ACHN (cell line): ENCODE measurements at places on chromosomes 7 and 10.

GRCh38 chr7:155533120-155533826 is 13.1 kb downstream of the CNPY1 start:
- no peak for DNase-seq

GRCh38 chr10:119604468-119604867 is 7.7 kb upstream of the TIAL1 start:
- DNase-seq = no peak

- DNase-seq = no peak
Measured at GRCh38 chr10:48498940-48499510, 105.8 kb downstream of the ARHGAP22 start.

DNA sequence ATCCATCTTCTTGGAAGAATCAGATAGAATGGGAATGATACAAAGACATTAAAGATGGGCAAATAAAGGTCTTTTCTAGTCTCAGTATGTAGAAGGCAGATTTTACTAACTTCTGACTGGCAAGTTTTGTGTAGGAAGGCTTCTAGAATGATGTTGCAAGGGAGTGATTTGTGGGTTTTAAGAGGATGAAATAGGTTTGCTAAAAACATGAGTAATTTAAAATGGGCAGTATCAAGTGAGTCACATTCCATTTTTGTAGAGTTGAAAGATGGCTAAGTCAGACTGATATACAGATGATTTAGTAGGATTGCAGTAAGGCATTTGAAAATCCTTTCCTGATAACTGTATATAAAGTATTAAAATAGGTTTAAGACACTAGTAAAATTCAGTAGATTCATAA is 777.4 kb downstream of the SORCS1 start:
- no peak for DNase-seq

DNA sequence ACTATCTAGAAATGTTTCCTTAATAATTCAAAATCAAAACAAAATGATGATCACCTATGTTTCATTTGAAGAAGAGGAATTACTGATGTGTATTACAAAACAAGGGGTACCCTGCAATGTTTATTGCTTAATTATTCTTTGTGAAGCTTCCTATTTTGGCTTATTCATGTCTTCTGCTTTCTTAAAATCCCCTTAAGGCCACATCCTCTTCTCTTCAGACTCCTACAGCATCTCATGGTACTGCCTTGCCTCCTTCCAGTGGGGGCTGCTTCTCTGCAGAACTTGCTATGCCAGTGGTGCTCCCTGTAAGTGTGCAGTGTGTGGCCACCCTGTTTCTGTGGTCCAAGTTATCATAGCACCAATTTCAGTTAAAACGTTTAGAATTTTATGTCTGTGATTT is 35.0 kb downstream of the CCDC146 start:
- DNase-seq = no peak

DNA sequence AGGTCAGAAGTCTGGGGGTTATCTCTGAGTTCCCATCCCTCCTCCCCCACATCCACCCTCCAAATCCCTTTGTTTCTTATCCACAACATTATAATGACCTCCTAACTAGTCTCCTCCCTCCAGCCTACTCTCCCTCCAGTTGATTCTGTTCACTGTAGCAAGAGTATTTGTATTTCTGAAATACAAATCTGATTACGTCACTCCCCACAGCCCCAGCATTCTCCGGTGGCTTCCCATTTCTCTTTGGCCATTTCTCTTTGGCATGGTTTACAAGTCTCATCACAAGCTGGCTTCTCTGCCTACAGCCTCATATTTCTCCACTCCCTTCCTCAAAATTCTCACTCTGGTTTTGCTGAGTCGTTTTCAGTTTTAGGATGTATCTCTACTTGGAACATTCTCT is 24.6 kb upstream of the MRPS33 start:
- no peak for DNase-seq

DNA sequence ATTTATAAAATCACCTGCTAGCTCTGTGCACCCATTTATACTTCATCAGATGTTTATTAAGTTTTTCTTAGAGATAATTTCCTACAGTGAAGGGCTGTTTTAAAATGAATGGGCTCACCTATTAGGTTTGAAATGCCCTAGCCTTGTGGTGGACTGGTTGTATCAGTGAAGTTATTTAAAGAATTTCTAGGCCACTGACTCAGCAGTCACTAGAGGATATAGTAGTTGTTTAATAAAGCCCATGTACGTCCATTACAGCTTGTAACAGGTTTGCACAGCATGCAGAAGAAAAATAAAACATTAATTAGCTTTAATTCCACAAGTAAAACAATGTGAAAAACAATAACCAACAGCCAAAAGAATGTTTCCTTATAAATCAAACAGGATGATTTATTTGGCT is 128.0 kb downstream of the RSU1 start:
- DNase-seq = no peak

DNA sequence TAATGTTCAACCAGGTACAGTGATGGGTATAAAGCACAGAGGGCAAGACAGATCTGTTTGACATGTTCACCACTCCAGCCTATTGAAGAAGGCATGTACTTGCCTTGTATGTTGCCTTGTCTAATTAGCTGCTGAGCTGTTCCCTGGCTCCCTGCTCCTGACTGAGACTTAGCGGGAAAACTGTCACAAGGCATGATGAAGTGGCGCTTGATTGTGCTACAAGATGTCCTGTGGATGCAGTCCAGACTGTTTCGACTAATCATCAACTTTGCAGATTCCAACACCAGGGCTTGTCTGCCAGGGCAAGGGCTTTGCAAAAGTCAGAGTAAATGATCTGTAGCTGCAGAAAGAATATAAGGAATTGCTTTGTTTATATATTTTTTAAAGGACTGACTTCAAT is 136.2 kb upstream of the NRBF2 start:
- peak; percentile 54 for DNase-seq

DNA sequence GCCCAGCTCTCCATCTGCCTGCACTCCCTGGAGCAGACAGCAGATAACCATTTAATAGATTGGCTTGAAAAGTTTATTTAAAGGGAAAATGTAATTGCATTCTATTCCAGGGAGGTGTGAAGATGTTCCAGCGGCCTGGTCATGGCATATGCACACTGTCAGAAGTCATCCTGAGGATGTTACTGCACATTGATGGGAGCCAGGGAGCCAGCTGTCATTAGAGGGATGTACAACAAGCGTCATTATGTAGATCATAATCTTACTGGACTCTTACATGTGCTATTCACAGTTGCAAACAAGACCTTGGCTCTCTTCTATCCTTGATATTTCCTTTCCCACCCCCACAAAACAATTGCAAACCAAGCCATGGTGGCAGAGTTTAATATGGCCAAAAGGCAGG is 65.4 kb downstream of the FAM204A start:
- no peak for DNase-seq

DNA sequence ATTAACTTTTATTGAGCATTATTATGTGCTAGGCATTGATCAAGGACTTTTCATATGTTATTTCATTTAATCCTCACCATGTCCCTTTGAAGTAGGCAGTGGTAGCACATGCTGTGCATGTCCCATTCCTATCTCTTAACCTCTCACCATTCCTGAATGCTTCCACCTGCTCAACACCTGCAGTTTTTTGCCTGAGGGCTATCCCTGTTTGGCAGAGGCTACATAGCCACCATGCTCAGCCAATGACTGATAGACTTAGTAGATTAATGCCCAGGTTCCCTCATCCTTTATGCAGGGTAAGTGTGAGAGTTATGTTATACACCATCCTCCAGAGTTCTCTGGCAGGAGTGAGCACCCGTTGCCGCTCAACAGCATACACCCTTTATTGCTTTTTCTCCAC is 387.8 kb downstream of the BBS9 start:
- DNase-seq = no peak

DNA sequence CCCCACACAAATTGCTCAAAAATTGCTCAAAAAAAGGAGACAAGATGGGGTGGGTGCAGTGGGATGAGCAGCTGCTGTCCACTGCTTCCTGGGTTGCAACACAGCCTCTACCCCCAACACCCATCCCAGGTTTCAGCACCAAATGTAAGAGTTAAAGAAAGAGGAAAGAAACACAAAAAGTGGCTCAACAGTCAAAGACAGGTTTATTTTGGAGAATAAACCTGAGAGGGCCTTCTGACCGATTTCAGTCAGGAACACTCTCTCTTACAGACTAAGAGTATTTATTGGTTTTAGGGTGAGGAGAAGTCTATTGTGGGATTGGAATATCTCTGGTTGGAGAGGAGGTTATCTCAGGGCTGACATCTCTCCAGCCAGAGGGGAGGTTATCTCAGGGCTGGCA is 28.4 kb downstream of the OR13A1 start:
- DNase-seq = no peak

DNA sequence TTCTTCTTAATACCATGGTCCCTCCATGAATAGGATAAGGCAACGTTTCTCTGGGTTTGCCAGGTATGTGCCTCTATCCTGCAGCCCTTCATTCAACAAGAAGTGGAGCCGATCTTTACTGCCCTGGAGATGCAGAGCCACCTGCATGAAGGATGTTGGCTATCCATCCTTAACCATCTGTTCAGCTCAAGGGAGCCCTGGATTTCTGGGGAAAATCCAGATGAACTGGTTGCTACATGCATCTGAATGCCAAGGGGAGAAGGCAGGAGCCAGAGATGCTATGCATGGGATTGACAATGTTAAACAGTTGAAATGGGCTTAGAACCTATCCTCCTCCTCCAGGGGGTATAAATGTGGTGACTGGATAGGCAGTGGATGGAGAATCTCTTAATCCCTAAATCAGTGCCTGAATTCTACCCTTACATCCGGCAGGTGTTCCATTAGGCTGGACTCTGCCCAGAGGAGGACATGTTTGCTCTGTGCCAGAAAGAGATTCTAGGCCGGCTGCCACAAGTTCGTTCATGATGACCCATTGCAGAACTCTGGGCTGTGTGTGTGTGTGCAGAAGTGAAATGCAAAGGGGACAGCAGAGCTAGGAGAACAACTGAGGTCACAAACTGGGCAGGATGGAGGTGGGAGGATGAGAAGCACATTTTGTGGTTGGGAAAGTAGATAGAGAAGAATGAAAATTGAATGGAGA is 15.6 kb downstream of the CPED1 start:
- DNase-seq = no peak

GRCh38 chr10:96325719-96326373 is 21.6 kb downstream of the DNTT start:
- DNase-seq = no peak

GRCh38 chr10:119691726-119692125 is 34.1 kb upstream of the INPP5F start:
- DNase-seq = no peak

DNA sequence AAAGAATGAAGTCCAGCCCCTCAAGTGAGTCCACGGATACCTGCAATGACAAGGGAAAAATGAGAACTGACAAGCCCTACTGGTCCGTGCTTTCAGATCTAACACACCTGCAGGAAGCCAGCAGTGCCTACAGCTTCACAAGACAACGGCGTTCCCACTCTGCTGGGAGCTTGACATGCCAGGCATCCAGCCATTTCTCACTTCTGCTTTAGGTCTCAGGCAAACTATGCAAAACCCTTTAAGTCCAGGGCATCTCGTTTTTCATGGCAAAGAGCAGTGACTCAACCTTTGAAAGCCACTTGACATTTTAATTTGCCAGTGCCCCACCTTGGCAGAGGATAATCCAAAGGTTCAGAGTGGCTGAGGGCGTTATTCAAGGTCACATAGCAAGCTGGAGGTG is 49.1 kb upstream of the GPAM start:
- DNase-seq = no peak

- no peak for DNase-seq
Measured at GRCh38 chr10:30694518-30695228, 65.1 kb upstream of the LYZL2 start.

DNA sequence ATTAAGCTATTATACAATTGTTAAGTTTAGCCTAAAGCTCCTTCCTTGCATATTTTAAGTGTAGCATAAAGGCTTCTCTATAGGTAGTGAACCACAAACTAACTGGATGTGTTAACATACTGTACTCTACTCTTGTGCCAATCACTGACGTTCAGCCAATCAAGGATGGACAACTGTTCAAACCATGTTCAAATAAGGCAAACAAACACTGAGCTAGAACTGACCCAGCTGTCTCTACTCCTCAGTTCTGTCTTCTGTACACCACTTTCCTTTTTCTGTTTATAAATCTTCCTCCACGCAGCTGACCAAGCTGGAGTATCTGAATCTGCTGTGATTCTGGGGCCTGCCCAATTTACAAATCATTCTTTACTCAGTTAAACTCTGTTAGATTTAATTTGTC is 188.7 kb upstream of the MBL2 start:
- no peak for DNase-seq
